ENCODE measurements at places on chromosomes 1 and 21.
A peak's percentile ranks its signal among the peaks of the same experiment; 100 is the strongest.

GRCh38 chr1:162621256-162621655, 11.0 kb upstream of the DDR2 start:
- DNase-seq, result no peak

DNA sequence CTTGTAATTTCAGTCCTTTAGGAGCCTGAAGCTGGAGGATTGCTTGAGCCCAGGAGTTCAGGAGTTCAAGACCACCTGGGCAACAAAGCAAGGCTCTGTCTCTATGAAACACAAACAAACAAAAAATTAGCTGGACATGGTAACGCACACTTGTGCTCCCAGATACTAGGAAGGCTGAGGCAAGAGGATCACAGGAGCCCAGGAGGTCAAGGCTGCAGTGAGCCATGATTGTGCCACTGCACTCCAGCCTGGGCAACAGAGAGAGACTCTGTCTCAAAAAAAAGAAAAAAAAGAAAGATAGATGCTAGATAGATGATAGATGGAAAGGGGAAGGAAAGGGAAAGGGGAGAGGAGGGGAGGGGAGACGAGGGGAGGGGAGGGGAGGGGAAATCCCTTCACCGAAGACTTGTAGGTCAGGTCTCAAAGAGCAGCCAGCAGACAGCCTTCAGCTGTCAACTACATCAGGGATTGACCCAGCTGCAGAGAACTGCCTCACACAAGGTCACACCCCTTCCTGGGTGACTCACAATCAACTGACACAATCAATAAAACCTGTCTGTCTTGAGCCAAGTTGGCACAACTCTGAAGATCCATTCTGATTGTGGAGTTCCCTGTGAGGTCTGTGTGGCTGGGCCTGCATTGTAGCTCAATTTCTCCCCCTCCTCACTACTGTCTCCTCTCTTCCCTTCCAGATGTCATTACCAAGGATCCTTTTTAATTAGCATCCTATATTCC, 200.6 kb downstream of the RGS7 start:
- DNase-seq, result no peak

DNA sequence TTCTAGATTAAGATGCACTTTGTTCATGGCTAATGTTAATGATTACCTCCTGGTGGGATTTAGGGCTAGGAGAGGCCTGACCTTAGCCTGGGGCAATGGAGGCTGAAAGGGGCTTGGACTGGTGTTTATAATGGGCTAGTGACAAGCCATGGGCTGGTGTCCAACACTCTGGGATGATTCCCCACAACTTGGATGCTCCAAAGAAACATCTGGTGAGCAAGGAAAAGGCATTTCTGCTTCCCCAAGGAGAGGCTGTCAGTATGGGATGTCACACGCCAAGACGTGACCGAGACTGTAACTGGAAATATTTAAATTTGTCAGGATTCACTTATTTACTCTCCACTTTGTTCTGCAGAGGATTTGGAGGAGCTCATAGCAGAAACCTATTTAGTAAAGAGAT, 45.2 kb downstream of the PTPRU start:
- no peak for DNase-seq

GRCh38 chr1:36419140-36419539, 21.4 kb upstream of the LSM10 start:
- DNase-seq, result no peak

- no peak for DNase-seq
Measured at GRCh38 chr1:43600033-43601020, 49.6 kb upstream of the KDM4A start.

DNA sequence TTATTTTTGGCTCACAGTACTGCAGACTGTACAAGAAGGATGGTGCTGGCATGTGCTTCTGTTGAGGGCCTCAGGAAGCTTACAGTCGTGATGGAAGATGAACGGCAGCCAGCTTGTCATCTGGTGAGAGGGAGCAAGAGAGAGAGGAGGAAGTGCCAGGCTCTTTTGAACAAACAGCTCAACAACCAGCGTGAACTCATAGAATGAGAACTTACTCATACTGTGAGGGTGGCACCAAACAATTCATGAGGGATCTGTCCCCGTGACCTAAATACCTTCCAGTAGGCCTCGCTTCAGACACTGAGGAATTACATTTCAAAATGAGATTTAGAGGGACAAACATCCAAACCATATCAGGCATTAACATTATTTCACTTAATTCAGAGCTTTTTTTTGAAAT, 84.7 kb downstream of the PKN2 start:
- DNase-seq, result no peak

GRCh38 chr1:89557956-89558355, 33.3 kb downstream of the LRRC8B start:
- DNase-seq, result no peak

GRCh38 chr1:219987325-219987724, 59.0 kb upstream of the SLC30A10 start:
- DNase-seq, result no peak

DNA sequence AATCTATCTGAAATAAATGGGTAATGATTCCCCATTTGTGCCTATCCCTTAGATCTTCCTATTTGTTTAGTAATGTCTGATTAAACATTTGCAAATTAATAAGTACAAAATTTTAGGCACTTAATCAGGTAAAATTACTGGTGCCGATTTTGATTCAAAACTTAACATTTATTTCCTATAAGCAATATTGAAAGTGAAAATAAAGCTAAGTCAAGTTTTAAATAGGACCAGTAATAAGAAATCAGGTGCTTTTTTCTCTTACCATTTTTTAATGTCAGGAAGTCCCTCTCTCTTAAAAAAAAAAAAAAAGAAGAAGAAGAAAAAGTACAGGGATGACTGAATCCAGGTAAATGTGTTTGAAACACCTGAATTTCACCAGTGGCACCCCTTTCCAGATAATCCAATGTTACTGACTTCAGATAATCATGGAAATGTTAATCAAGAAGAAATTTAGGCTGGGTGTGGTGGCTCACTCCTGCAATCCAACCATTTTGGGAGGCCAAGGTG, 836 bp upstream of the GBP4 start:
- no peak for DNase-seq

DNA sequence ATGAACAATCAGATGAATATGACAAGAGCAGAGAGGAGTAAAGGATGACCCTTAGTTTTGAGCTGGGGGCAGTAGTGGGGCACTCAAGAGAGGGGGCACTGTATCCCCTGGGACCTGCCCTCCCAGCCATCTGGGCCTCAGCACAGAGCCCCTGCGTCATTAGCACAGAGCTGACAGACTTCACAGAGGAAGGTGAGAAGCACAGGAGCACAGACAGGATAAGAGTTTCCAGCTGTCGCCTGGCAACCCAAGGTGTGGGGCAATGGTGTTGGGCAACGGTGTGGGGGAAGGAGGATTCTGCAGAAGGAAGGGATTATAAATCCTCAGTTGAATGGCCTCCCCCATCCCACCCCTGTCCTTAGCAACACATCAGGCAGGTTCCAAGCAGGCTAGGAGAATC, 30.2 kb downstream of the RAB3B start:
- no peak for DNase-seq

DNA sequence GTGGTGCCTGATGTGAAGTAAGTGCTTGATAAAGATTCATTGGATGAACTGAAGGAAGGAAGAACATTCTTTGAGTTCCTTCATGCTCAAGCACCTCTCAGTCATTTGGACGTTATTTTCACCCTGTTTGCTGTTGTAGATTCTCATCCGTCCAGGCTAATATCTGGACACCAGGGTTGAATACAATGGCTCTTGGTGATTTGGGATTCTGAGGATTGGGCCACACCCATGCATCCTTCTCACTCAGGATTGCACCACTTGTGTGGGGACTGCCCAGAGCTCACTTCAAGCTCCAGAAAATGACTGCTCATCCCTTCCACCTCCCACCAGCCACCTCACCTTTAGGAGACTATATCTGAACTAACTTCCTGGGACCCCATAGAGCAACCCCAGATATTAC, 117.1 kb upstream of the IPO9 start:
- DNase-seq, result no peak

DNA sequence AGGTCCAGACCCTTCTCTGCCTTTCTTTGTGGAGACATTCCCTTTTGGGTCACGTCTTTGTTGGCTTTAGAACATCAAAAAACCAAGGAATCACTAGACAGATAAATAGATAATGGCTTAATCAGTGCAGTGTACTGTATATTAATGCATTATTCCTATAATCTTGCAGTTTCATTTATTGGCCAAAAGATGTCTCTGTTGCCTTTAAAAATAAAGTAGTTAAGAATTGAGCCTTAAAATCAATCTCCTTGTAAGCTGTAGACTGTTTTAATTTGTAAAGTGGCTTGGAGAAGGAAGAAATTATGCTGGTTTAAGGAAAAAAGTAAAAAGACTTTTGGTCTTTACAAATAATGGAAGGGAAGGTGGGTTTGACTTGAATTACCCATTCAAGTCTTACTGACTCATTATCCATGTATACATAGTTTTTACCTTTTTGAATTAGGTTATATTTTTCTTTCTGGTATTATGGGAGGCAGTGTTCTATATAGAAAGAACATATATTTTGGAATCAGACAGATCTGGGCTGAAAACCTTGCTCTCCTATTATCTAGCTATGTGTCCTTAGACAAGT, 84.6 kb downstream of the VPS13D start:
- no peak for DNase-seq

- DNase-seq, result no peak
Measured at GRCh38 chr1:202348005-202348508, 442 bp upstream of the PPP1R12B start.

- no peak for DNase-seq
Measured at GRCh38 chr21:35254006-35254764, 205.1 kb upstream of the RUNX1 start.

GRCh38 chr1:207059881-207060280, 6.8 kb downstream of the PFKFB2 start:
- no peak for DNase-seq

DNA sequence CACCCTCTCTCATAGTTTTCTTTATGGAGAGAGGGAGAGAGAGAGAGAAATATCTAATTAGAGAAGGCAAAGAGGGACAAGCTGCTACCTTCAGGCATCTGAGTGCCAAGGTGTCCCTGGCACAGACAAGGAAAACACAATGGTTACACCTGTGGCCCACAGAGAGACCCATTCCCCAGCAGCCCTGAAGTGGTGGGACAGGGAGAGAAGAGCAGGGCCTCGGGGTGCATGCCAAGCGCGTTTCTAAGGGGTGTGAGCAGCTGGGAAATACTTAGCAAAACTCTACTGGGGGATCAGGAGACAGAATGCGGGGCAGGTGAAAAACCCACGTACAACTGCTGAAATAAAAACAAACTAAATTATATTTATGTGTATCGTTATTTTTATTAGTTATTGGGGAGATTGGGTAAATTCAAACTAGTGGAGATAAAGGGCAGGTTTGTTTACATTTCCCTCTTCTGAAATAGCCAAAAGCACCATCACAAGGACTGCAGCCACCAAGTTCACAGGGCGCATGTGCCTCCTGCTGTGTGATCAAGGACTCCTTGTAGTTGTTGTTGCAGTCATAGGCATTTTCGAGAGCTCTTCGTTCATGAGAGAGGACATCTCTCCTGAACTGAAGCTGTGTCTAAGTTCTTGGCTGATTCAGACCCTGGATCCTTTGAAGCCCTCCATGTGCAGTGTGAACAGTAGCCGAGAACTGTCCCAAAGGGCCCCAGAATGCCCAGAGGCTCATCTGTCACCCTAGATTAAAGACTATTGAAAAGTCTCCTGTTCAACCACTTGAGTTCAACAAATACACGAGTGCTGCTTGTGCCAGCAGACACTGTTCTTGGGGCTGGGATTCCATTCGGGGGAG, 737 bp upstream of the SERPINC1 start:
- no peak for DNase-seq

DNA sequence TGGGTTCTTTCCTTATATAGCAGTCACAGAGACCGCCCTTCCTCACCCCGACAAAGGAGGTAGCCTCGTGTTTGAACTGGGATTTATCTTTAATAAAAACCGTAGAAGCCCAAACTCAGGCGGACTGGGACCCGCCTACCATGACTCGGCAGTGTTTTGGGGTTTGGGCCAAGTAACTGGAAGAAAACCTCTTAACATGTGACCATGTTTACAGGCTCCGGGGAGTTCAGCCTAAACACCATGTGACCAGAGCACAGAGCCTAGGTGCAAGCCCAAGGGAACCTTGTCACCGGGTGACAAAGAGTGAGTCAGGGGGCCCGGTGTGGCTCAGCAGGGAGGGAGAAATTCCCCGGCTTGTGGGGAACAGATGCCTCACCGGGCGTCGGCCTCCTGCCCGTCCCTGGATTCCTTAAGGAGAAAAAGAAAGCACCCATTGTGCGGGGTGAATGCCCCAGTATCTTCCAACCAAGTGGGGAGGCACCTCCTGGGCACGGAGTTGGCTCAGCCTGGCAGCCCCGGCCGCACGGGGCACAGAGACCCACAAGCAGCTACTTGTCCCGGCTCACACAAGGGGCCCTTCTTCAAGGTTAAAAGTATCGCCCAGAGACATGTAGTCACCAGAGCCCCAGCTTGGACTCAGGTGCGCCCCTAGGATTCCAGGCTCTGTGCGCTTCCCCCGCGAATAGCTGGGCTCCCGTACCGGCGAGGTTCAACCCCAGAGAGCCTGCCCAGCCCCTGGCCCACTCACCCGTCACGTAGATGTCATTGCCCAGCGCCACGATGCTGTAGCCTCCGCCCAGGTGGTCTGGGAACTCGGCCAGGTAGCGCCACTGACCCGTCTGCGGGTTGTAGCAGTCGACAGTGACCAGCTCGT, 1.4 kb downstream of the KLHL21 start:
- DNase-seq, result peak; percentile 79

- no peak for DNase-seq
Measured at GRCh38 chr1:66330722-66331141, 203.2 kb upstream of the SGIP1 start.

DNA sequence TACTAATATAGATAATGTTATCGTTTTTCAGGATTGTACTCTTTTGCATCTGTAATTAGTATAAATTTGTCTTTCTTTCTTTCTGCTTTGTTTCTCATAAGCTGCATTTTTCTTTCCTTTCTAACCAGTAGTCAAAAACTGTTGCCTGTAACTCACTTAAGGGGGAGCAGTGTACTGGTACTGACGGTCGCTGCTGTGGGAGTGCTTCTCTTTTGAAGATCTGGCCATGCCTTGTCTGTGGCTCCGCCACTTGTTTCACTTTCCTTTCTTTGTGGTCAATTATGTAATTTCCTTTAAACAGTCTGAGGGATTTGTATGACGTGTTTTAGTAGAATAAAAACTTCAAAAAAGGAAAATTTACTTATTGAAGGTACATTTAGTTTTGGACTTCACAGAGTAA, 37.0 kb downstream of the MIA3 start:
- DNase-seq, result peak; percentile 17

All from stimulated activated CD4-positive, alpha-beta T cell treated with anti-CD3 and anti-CD28 coated beads, Interleukin-12 subunit alpha, Interleukin-12 subunit beta, amount 100 ng/mL, for 24 hours (primary cell).